ENCODE measurements at places on chromosomes 6 and 20.

GRCh38 chr6:137044366-137045221 lies at the start of gene IL20RA:
Gene IL20RA, minus strand, starts transcription at chr6:137044965. Its CDS starts 237 bp downstream, at chr6:137044728.
- peak; percentile 46 for DNase-seq

- no peak for DNase-seq
Measured at GRCh38 chr20:52473186-52473585, 281.6 kb upstream of the ZFP64 start.

DNA sequence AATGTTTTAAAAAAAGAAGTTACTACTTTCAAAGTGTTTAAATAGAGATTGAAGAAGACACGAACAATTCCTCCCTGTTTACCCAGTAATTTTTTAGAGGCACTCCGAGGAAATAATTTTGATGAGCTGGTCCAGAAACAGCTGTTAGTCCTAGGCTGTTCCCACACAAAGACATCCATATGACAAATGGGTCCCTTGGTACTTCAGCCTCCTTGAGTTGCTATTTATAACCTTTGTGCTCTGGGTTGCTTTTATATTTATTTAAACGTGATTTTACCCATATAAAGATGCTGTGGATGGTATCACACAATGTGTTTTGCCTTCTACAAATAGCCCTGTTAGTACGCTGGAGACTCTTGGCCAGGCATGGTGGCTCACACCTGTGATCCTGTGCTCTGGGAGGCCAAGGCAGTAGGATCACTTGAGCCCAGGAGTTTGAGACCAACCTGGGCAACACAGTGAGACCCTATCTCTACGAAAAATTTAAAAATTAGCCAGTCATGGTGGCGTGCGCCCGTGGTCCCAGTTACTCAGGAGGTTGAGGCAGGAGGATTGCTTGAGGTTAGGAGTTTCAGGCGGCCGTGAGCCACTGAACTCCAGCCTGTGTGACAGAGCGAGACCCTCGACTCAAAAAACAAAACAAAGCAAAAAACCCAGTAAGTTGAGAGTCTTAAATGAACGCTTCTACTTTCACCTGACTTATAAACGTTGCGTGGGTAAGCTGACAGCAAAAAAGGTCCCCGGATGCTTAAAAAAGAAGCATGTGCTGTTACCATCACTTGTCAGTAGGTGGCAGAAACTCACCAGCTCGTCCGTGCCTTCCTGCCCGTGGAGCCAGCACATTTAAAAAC lies 56.9 kb upstream of the ARMH2 start:
- peak; percentile 78 for DNase-seq

GRCh38 chr6:108291091-108291490 lies 3.8 kb upstream of the AFG1L start:
- DNase-seq: no peak

DNA sequence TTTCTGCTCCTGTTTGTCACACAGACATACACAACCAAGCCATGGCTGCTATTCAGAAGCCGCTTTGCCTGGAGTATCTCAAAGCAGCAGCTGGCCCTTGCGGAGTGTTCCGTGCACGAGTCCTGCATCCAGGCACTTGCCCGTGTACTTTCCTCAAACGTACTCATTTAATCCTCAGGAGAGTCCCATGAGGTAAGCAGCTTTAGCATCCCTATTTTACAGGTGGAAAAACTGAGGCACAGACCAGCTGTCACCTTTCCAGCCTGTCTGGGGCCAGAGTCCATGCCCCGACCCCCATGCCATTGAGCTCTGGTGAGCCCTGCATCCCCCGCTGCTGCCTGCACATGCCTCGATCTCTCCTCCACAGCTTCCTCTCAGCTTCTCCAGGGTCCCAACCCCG lies 130.0 kb downstream of the ERMARD start:
- no peak for DNase-seq

DNA sequence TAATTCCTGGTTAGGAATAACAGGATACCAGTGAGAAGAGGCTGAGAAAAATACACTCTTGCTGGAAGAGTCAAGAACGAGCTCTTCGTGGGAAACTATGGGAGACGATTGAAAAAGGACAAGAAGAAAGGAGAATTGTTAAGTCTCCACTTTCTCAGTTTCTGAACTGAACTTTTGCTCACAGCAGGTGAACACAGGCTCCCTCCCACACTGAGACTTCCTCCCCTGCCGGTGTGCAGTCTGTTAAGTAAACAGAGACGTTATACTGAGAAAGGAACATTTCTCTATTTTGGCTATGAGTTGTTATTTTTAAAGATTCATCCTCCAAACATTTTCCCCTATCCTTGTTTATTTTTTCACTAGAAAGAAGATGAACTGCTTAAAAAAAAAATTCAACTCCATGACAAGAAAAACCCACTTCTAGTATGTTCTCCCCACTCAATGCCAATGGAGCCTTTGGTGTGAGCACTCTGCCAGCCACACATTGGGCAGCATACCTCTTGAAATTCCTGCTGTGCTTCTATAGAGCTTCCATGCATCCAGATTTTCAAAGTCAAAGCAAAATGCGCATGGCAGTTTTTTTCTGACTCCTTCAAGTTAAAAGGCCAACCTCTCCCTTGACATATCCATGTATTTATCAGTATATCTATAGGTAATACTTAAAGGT lies 250.5 kb downstream of the ESR1 start:
- no peak for DNase-seq

- no peak for DNase-seq
Measured at GRCh38 chr6:72976484-72976883, 248.8 kb downstream of the KHDC1L start.

GRCh38 chr6:15622045-15622740 lies 40.6 kb downstream of the DTNBP1 start:
- DNase-seq: no peak

DNA sequence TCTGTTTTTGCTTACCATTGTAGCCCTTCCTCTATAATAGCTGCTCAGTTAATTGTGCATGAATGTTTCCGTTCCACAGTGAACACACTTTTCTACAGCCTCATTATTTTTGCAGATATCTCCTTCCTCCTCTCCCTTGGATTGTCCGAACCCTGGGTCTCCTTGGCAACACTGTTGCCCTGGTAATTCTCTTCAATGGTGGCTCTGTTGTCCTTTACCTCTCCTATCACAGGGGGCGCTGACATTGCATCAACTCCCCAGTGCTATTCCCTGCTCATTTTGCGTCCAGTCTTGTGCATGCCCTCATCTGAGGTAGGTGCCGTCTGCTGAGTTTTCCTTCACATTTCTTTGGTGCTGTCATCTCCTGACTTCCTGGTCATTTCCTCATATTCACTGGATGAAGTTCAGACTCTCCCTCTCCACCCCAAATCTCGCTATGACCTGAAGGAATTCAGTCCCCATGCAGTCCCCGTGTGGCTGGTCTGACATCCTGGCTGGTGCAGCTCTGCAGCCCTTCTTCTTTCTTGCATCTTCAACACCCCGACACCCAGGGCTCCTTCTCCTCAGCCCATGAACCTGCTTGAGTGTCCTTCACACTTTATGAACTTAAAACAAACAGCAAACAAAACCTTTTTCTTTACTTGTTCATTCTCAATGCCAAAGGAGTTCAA lies 21.1 kb downstream of the PHACTR2 start:
- no peak for DNase-seq

DNA sequence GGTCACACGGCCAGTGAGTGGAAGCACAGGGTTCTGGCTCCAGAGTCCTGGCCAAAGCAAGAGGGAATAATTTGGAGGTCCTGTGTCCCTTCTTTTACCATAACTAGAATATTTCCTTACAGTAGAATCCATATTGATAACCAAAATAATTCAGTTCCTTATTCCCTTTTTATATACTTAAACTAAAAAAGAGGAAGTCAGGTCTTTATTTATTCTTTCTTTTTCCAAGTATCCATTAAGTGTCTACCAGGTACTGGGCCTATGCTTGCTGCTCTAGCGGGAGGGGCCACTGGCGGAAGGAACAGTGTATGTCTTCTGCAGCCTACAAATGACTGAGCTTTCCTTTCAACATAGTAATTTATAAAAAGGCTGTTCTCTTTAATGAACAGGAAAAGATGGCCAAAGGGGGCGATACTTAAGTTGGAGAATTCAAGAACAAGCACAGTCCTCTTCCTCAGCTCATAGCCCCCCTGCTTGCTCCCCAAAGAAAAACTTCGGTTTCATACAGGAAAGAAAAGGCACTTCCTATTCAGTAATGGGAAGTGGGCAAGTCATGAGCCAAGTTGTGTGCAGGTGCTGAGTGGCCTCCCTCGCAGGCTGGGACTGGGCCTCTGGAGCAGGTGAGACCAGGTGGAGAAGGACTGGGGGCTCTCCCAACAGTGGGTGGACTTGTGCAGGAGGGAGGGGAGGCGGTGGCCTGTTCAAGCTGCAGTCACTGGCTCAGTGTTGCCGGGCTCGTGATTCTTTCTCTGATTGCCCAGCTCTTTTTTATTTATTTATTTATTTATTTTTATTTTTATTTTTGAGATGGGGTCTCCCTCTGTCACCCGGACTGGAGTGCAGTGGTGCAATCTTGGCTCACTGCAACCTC lies 110.9 kb downstream of the ARMC2 start:
- no peak for DNase-seq

DNA sequence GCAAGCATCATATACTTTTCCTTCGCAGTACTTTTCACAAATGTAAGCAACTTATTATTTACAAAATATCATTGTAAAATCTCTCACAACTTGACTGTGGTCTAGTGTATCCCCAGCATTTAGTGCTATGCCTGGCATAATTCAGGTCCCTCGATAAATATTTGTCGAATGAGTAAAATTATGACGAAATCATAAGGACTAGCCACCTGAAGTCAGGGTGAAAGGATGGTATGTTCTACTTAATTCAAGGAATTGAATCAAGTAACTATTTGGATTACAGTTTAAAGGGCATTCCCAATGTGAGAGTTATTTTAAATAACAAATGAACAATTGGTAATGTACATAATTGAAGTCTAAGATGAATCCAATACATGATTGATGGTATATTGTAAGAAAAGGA lies 393.0 kb upstream of the SLC35B3 start:
- no peak for DNase-seq

Data from LoVo (cell line).